ENCODE measurements at places on chromosomes 7 and 10.

DNA sequence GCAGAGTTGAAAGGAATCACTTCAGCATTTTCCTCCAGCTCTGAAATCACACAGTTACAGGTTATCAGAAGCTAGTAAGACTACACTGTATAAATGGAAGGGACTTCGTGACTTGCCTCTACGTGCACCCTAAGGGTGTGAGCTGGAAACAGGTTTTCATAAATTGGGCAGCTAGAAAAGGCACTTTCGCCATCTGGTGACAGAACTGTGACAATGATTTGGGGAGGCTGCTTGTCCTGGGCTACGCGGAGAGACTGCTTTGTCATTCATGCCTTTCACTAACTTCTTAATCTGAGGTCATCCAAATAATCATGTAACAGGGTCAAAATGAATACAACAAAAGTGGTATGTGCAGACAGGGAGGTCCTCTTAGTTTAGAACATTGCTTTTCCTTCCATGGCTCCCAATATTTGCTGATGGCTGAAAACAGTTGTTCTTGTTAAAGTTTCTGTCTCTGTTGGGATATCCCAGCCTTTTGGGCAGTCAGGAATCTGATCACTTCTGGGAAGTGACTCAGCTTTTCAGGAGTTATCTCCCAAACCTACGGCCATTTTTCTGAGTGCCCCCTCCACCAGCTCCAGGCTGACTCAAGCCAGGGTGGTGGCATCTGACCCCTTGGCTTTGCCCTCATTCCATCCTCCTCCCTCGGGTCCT lies 17.8 kb downstream of the VWC2 start:
- H3K4me1 ChIP-seq = no peaks in the 10 kb centered on the region
- H3K27ac ChIP-seq = no peak overlapping the region
- H3K36me3 ChIP-seq = no peaks in the 10 kb centered on the region

DNA sequence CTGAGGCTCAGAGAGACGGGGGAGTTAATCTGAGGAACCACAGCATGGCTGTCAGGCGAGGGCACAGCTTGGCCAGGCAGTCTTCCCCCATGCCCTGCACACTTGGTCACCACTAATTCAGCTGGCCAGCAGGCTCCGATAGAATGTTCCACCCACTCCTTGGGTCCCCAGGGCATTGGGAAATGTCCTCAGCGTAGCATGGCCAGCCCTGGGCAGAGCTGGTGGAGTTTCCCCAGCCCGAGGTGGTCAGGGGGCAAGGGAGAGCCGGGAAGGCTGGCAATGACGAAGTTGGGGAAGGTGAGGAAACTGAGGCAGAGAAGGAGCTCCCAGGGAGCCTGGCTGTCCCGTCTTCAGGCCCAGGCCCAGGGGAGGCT lies 12.1 kb upstream of the GRIFIN start:
- peaks cover 37% of the 10 kb centered on the region for H3K4me1 ChIP-seq
- H3K4me3 ChIP-seq = no peak overlapping the region
- peak overlapping the region; percentile 44 for H3K27ac ChIP-seq
- H3K27me3 ChIP-seq = no peaks in the 10 kb centered on the region
- DNase-seq = no peak
- no peaks in the 10 kb centered on the region for H3K36me3 ChIP-seq

- no peaks in the 10 kb centered on the region for H3K27me3 ChIP-seq
- no peak overlapping the region for H3K4me3 ChIP-seq
- H3K36me3 ChIP-seq = no peaks in the 10 kb centered on the region
- no peak overlapping the region for H3K27ac ChIP-seq
- no peak for DNase-seq
- H3K4me1 ChIP-seq = no peaks in the 10 kb centered on the region
Measured at GRCh38 chr7:11648980-11649379, 183.0 kb downstream of the THSD7A start.

- H3K4me1 ChIP-seq = peaks cover 23% of the 10 kb centered on the region
- DNase-seq = no peak
- no peak overlapping the region for H3K27ac ChIP-seq
- no peaks in the 10 kb centered on the region for H3K36me3 ChIP-seq
Measured at GRCh38 chr7:101620991-101621390, 8.1 kb downstream of the MYL10 start.

GRCh38 chr10:10533437-10533836 lies 484.2 kb upstream of the CELF2 start:
- no peak overlapping the region for H3K4me3 ChIP-seq
- DNase-seq = no peak
- no peaks in the 10 kb centered on the region for H3K36me3 ChIP-seq
- no peaks in the 10 kb centered on the region for H3K4me1 ChIP-seq
- H3K27ac ChIP-seq = no peak overlapping the region

GRCh38 chr10:58785354-58785753 lies 272.7 kb downstream of the BICC1 start:
- H3K36me3 ChIP-seq = no peaks in the 10 kb centered on the region
- no peak for DNase-seq
- H3K4me3 ChIP-seq = no peak overlapping the region
- H3K4me1 ChIP-seq = no peaks in the 10 kb centered on the region

- no peak overlapping the region for H3K27ac ChIP-seq
- no peaks in the 10 kb centered on the region for H3K36me3 ChIP-seq
- no peaks in the 10 kb centered on the region for H3K4me1 ChIP-seq
- DNase-seq = no peak
- H3K27me3 ChIP-seq = no peaks in the 10 kb centered on the region
- no peak overlapping the region for H3K4me3 ChIP-seq
Measured at GRCh38 chr10:28365840-28366239, 63.0 kb upstream of the MPP7 start.

GRCh38 chr10:81876253-81877077 lies 1.5 kb downstream of the NRG3 start:
- no peaks in the 10 kb centered on the region for H3K27me3 ChIP-seq
- DNase-seq = no peak
- peak overlapping the region; percentile 43 for H3K4me3 ChIP-seq

DNA sequence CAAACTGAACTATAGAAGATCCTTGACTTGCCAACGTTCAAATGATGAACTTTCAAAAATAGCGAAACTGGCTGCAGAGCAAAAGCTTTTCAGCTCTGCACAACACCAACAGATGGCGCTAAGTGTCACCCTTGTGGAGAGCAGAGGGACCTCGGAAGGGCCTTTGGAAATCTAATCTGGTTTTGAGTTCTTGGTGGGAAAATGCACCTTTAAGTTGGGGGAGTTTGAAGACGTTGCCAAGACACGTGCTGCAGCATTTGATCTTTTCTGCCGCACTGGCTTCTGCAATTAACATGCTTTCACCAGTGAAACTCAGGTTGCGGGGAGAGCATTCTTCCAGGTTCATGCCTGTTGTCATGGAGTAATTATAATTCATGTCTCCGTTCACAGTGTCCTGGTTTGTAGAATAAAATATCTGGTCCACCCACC lies 26.3 kb upstream of the WDR11 start:
- H3K27ac ChIP-seq = no peak overlapping the region
- H3K4me1 ChIP-seq = peaks cover 3% of the 10 kb centered on the region
- H3K27me3 ChIP-seq = no peaks in the 10 kb centered on the region
- H3K4me3 ChIP-seq = no peak overlapping the region

DNA sequence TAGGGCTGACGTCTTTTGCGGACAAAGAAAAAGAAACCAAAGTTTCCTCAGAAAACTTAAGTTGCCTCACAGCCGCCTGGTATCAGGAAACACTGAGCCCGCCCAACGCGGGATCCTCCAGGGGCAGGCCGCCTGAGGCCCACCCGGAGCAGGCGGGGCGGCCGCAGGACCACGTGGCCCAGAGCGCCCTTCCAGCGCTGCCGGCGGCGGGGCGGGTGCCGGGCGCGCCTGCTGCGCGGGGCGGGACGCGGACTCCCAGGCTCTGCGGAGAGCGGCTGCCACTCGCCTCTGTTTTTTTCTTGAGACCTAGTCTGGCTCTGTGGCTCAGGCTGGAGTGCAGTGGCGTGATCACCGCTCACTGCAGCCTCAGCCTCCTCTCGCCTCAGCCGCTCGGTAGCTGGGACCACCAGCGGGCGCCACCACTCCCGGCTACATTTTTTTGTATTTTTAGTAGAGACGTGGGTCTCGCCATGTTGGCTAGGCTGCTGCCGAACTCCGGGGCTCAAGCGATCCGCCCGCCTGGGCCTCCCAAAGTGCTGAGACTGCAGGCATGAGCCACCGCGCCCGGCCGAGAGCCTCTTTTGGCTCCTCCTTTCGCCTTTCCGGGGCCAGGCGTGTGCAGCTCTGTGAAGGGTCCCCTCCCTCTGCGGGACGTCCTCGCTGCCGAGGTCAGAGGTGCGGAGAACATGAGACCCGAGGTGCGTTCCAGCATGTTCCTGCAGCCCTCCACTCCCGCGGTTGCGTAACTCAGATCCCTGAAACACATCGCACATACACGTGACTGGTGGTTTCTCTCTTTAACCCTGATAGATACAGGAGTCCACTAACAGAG lies 11.6 kb upstream of the HNRNPF start:
- peak; percentile 88 for DNase-seq
- H3K4me1 ChIP-seq = peaks cover 17% of the 10 kb centered on the region
- peak overlapping the region; percentile 91 for H3K27ac ChIP-seq

- no peaks in the 10 kb centered on the region for H3K4me1 ChIP-seq
- DNase-seq = no peak
- no peak overlapping the region for H3K27ac ChIP-seq
- H3K36me3 ChIP-seq = no peaks in the 10 kb centered on the region
- no peaks in the 10 kb centered on the region for H3K27me3 ChIP-seq
- H3K4me3 ChIP-seq = no peak overlapping the region
Measured at GRCh38 chr7:37663693-37664092, 19.9 kb upstream of the GPR141 start.

DNA sequence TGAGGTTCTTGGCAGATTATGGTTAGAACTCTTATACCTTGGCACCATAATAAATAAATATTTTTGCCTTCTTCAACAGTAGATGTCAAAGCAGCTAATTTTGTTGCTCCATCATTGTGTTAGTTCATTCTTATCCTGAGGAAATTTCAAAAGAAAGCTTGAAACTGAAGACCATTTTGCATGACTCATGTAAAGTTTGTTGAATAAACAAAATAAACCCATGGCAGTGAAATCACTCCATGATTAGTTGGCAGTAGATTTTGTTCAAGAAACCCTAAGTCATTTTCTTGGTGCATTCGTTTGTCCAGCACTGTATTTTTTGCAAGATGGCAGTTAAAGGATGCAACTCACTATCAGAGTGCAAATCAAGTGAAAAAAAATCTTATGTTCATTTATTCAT lies 91.6 kb downstream of the HECW1 start:
- no peaks in the 10 kb centered on the region for H3K27me3 ChIP-seq
- no peak overlapping the region for H3K27ac ChIP-seq
- H3K4me1 ChIP-seq = peaks cover 6% of the 10 kb centered on the region
- H3K4me3 ChIP-seq = no peak overlapping the region
- no peaks in the 10 kb centered on the region for H3K36me3 ChIP-seq

- no peak overlapping the region for H3K27ac ChIP-seq
- no peak overlapping the region for H3K4me3 ChIP-seq
- no peaks in the 10 kb centered on the region for H3K27me3 ChIP-seq
- no peaks in the 10 kb centered on the region for H3K36me3 ChIP-seq
Measured at GRCh38 chr7:13834328-13834761, 155.1 kb downstream of the ETV1 start.

GRCh38 chr10:103839872-103840739 lies 15.3 kb downstream of the SH3PXD2A start:
- H3K27me3 ChIP-seq = no peaks in the 10 kb centered on the region
- H3K27ac ChIP-seq = no peak overlapping the region
- H3K4me3 ChIP-seq = no peak overlapping the region

- H3K27ac ChIP-seq = peak overlapping the region; percentile 62
- H3K4me1 ChIP-seq = peaks cover 8% of the 10 kb centered on the region
- DNase-seq = peak; percentile 70
- H3K36me3 ChIP-seq = no peaks in the 10 kb centered on the region
- H3K4me3 ChIP-seq = no peak overlapping the region
Measured at GRCh38 chr7:156886020-156886795, 6.8 kb downstream of the LMBR1 start.

GRCh38 chr10:68895041-68895440 lies 6.1 kb upstream of the DDX50 start:
- H3K27me3 ChIP-seq = no peaks in the 10 kb centered on the region
- no peak overlapping the region for H3K4me3 ChIP-seq
- H3K4me1 ChIP-seq = no peaks in the 10 kb centered on the region
- H3K27ac ChIP-seq = no peak overlapping the region
- H3K36me3 ChIP-seq = no peaks in the 10 kb centered on the region

- H3K27ac ChIP-seq = no peak overlapping the region
- no peaks in the 10 kb centered on the region for H3K27me3 ChIP-seq
- H3K36me3 ChIP-seq = no peaks in the 10 kb centered on the region
- H3K4me1 ChIP-seq = no peaks in the 10 kb centered on the region
Measured at GRCh38 chr10:53622201-53622600, 849.6 kb upstream of the MBL2 start.

GRCh38 chr10:122113161-122113944 lies 124.4 kb downstream of the TACC2 start:
- peaks cover 6% of the 10 kb centered on the region for H3K4me1 ChIP-seq
- H3K36me3 ChIP-seq = no peaks in the 10 kb centered on the region
- peak overlapping the region; percentile 64 for H3K4me3 ChIP-seq
- H3K27ac ChIP-seq = peak overlapping the region; percentile 86
- peak; percentile 81 for DNase-seq
- H3K27me3 ChIP-seq = no peaks in the 10 kb centered on the region

GRCh38 chr7:45574669-45575500 lies 717 bp downstream of the ADCY1 start:
- H3K36me3 ChIP-seq = no peaks in the 10 kb centered on the region
- H3K27me3 ChIP-seq = no peaks in the 10 kb centered on the region
- no peak for DNase-seq
- H3K27ac ChIP-seq = no peak overlapping the region
- H3K4me3 ChIP-seq = peak overlapping the region; percentile 65

DNA sequence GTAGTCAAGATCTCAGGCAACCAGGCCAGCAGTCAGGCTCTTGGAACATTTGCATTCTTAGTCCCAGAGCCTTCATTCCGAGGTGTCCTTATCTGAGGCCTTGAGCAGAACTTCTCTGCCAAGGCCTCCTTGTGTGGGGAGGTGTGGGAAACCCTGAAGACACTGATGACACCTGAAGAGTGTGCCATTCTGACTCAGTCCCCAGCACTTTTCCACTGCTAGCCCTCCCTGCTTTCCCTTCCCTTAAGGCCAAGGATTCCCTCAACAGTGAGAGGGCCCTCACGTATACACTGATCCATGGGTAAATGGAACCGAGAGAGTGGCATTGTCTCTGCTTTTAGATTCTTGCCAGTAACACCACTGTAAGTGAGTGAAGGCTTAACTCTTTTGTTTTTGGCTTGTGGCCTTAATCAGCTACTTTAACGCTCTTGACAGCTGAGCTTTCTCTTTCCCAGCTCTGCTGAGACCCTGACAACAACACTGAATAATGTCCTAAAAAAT lies 30.3 kb downstream of the TRDMT1 start:
- no peak overlapping the region for H3K4me3 ChIP-seq
- DNase-seq = no peak
- no peaks in the 10 kb centered on the region for H3K27me3 ChIP-seq

- no peak overlapping the region for H3K27ac ChIP-seq
- no peak overlapping the region for H3K4me3 ChIP-seq
- no peaks in the 10 kb centered on the region for H3K36me3 ChIP-seq
Measured at GRCh38 chr10:103602028-103602851, 108.7 kb downstream of the NEURL1 start.

- H3K27ac ChIP-seq = no peak overlapping the region
- H3K4me1 ChIP-seq = no peaks in the 10 kb centered on the region
- no peak for DNase-seq
- no peak overlapping the region for H3K4me3 ChIP-seq
- no peaks in the 10 kb centered on the region for H3K27me3 ChIP-seq
- no peaks in the 10 kb centered on the region for H3K36me3 ChIP-seq
Measured at GRCh38 chr7:90994601-90995000, 269.6 kb upstream of the FZD1 start.

All from testis (tissue), 5 donors.